ENCODE measurements at places on chromosomes 1 and 21. TPM values are rescaled to one million over a fixed set of nuclear protein-coding genes. Genes with fewer than 3 reads are reported as not detected.
A peak's percentile ranks its signal among the peaks of the same experiment; 100 is the strongest.

Gene C1orf115
- total RNA-seq, result 8.6 TPM

DNA sequence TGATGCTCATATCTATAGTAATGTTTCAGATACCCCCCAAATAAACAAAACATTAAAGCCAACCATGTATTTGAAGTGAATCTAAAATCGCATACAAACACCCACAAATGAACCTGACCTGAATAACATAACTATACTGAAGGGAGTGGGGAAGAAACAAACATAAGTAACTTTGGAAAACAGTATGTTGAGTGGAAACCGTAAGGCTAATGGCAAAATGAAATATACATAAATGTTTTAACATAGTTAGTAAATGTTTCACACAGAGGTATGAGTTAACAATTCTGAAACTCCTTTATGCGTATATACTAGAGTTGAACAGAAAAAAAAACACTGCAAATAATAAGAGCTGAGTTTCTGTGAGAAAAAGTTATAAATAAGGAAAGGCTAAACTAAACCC, 125.6 kb downstream of the ACBD6 start:
- DNase-seq, result no peak

DNA sequence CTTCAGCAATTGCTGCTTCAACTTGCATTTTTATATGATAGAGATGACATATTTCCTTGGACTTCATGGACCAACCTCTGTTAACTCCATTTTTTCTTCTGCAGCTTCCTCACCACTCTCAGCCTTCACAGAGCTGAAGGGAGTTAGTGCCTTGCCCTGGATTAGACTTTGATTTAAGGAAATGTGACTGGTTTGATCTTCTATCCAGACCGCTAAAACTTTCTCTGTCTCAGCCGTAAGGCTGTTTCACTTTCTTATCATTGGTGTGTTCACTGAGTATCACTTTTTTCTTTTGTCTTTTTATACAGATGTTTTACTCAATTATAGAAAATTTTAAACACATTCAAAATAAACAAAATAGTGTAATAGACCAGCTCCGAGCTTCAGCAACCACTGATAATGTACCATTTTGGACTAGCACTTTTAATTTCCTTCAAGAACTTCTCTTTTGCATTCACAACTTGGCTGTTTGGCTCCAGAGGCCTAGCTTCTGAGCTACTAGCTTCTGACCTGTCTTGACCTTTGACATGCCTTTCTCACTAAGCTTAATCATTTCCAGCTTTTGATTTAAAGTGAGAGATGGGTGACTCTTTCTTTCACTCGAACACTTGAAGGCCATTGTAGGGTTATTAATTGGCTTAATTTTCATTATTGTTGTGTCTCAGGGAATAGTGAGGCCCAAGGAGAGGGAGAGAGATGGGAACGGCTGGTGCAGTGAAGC, 9.3 kb downstream of the NEK7 start:
- DNase-seq, result no peak

Gene ADAMTSL4
- total RNA-seq, result 14.6 TPM

DNA sequence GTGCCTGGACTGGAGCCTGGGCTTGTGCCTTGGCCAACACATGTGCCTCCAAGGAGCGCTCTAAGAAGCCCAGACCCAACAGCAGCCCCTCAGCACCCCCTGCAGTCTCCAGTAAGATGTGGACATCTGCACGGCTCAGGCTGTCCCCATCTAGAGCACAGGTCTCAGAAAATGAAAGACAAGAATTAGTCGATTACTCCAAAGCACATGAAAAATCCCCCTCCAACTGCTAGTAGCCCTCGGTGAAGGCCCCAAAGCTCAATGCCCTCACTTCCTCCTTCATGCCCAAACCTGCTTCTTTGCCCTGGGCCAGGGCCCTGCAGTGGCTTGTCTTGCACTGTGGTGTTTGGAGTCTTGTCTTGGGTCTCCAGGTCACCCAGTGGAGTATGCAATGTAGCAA, 21.9 kb upstream of the ERO1B start:
- DNase-seq, result no peak

Gene ZNF695
- total RNA-seq, result 0.14 TPM

- DNase-seq, result peak; percentile 70
Measured at GRCh38 chr1:9687120-9687873, 35.8 kb downstream of the PIK3CD start.

- DNase-seq, result no peak
Measured at GRCh38 chr1:54156201-54156600, 3.4 kb upstream of the CDCP2 start.

Gene NEK2
- not detected for total RNA-seq

DNA sequence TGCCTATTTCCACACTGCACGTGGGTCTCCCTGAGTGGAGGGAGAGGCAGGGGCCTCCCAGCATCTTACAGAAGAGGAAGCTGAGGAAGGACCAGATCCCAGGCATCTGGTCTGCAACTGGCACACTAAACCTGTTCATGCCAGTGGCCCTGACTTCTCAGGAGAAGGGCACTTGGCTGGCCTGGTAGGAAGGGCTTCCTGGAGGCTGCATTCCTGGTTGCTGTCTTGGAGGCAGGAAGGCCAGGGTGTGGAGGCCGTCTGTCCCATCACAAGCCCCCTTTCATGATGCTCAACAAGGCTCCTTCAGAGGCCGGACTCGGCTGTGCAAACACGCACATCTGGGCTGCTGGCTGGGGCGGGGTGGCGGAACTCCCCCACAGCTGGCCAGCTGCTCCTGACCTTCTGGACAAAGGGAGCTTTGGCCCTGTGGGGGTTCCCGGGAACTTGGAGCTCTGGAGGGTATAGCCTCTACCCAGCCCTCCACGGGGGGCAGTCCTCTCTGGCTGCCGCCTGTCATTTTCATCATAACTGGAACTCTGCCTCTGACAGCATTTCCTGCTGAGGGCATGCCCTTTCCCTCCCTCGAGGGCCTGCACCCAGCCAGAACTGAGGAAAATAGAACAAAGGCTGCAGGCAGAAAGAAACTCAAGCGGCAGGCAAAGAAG, 39.2 kb upstream of the POU3F1 start:
- no peak for DNase-seq

DNA sequence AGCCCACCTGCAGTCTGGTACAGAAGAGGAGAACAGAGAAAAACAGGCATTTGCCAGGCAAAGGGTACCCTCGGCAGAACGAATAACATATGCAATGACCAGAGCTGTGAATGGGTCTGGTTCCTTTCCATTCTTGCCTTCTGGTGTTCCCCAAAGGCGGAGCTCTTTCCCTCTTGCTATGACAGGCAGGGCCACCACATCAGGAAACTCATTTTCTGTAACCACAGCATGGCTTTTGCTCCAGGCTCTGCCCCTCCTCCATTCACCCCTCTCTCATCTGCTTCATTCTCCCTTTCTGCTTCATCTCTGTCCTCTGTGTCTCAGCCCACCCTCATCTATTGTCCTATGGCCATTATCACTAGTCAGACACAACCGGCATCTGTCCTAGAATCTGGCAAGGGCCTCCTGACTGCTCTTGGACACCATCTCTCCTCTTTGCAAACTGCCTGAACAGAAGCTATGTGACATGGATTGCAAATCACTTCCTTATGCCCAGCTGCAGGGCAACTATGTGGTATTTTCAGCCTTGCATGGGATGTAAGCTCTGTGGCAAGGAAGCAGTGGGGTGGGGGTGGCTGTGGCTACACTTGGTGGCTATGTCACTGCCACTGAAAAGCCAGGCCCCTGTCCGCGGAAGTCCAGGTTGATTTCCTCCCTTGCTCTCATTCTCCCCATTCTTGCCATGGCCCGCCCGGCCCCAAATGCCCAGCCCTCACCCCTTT, 78.8 kb upstream of the ABCD3 start:
- no peak for DNase-seq

Gene ARL8A
- total RNA-seq, result 21.6 TPM

DNA sequence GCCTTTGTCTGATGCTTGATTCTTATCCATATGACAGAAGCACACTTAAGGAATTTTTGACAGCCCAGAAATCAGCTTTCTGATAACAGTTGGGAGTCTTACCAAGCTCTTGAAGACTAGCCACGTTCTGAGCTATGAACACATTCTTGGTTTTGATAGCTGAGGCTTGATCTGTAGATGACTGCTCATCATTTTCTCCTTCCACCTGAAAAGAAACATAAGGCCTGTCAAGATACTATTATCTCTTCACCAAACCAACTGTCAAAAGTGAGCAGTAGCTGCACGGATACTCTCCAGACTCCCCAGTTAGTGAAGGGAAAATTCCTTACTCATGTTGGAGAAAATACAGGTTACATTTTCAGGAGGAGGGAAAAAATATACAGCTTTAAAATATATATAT, 12.2 kb downstream of the UBR4 start:
- no peak for DNase-seq

GRCh38 chr1:7783178-7783711, 846 bp upstream of the PER3 start:
- DNase-seq, result peak; percentile 93

GRCh38 chr21:17725339-17725738, 93.8 kb downstream of the C21orf91 start:
- no peak for DNase-seq

DNA sequence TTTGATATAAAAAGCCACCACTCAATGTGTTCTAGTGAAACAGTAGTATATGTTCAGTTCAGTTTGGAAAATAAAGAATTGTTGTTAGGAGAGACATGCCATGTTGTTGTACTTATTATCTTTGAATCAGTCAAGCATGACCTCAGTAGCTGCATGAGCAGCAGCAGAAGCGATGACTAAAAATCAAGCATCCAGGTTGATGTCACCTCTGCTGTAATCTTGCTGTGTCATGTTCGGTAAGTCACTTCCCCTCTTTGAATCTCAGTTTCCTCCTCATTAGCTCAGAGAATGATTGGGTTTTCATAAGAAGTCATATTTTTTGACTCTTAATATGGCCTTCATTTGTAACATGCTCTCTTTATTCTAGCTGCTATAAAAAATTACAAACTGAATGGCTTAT, 428.4 kb upstream of the B3GALT2 start:
- DNase-seq, result no peak

Gene LCE1F
- not detected for total RNA-seq

Gene TENT5C
- total RNA-seq, result 7.1 TPM

GRCh38 chr1:93140106-93140505, 40.1 kb downstream of the TMED5 start:
- no peak for DNase-seq

Gene ELF3
- total RNA-seq, result 1.8 TPM

DNA sequence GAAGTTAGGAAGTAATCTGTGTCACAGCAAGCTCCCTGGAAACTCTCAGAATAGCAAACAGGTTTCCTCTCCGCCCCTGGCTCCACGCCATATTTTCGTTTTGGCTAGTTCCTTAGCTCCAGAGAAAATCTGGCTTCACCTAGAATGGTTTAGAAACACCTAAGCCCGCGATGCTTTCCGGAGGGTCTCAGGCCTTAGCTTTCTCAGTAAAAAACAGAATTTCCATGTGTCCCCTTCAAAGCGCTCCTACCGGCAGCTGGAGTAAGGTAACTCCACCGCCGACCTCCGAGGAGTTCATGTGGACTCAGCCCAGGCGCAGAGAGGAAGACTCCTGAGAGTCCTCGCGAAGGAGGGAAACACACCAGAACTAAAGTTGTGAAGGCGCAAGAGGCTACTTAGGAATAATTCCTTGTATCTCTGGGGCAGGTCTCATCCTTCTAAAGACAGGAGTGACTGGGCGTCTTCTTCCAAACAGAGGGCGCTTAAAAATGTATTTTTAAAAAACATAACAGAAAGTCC, 406 bp downstream of the KIAA0040 start:
- peak; percentile 86 for DNase-seq

GRCh38 chr1:31788825-31789256, 24.7 kb upstream of the ADGRB2 start:
- no peak for DNase-seq

Gene MFSD2A
- 1.3 TPM for total RNA-seq

Gene PDPN
- total RNA-seq, result 14.1 TPM

DNA sequence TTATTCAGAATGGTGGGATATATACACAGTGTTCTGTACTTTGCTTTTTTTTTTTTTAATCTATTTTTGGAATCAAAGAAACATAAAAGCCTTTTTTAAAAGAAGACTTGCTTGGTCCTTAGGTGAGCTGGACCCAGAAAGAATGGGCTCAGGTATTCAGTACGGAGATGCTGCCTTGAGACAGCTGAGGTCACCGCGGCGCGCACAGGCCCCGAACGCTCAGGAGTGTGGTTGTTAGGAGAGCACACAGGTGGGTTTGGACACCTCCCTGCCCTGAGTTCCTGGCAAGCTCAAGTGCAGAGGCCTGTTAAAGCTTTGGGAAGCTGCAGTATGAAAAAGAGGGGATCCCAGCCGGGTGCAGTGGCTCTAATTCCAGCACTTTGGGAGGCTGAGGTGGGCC, 31.8 kb downstream of the RAB4A start:
- no peak for DNase-seq

DNA sequence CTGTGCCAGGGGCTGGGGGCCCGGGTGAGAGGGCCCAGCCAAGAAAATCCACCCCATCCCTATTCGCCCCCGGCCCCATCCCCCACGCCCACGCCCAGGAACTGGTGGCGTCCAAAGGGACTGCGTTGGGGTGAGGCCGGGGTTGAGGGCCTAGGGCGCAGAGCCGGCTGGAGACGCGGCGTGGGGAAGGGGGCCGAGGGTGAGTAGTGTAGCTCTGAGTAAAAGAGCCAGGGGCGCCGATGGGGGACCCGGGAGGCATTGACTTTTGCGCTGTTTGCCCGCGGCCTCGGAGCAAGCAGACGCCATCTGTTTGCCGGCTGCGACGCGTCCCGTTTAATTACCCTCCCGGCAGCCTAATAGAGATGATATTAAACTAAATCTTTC, 3.5 kb upstream of the DMRTA2 start:
- DNase-seq, result no peak

DNA sequence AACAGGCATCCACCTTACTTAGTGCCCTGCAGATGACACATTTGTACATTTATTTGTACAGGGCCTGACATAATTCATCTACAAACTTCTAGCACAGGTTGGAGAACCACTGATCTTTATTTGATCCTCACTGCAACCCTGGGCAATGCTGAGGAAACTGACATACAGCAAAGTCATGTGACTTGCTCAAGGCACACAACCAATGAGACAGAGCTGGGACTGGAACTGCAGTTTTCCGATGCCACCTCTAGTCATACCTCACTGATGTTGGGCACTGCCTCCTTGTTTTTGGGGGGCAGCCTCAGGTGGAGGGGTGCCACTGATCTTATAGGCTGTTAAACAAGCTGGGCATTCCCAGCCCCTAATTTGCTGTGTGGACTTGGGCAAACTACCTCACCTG, 3.4 kb downstream of the PROK1 start:
- no peak for DNase-seq

Measured in sigmoid colon (tissue), 7 donors.